ENCODE measurements at places on chromosomes 2 and 18.

GRCh38 chr2:46335391-46336282 is 38.4 kb downstream of the EPAS1 start:
- no peak for DNase-seq

- DNase-seq = no peak
Observed at GRCh38 chr2:38146907-38147307, 71.0 kb upstream of the CYP1B1 start.

DNA sequence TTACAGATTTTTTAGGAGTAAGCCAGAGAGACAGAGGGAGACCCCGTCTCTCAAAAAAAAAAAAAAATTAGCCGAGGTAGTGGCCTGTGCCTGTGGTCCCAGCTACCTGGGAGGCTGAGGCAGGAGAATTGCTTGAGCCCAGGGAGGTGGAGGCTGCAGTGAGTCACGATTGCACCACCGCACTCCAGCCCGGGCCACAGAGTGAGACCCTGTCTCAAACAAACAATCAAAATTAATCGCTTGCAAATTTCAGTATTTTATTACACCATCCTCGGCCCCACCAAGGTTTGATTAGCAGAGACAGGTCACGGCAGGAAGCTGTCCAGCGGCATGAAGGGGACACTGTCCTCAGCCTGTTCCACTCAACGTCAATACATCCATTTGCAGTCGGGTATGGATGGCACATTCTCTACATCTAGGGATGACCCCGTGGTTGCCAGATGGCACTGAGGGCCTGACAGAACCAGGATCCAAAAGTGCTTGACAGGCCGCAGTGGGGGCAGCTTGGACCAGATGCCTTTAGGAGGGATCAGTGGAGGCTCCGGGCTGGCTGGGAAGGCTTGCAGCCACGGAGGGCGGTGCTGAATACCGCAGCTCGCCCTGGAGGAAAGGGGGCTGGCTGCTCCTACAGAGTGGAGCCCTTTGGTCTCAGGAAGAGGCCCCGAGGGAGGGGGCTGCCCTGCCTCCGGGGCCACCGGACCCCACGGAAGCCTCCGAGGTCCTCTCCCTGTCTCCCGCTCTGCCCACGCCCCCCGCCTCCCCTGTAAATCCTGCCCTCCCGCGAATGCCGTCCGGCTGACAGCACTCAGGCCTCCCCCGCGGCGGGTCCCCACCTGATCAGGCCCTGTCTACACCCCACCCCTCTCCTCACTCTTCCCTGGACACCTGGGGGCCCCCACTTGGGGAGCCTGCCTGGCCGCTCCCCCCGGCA is 13.1 kb downstream of the ASPRV1 start:
- no peak for DNase-seq

DNA sequence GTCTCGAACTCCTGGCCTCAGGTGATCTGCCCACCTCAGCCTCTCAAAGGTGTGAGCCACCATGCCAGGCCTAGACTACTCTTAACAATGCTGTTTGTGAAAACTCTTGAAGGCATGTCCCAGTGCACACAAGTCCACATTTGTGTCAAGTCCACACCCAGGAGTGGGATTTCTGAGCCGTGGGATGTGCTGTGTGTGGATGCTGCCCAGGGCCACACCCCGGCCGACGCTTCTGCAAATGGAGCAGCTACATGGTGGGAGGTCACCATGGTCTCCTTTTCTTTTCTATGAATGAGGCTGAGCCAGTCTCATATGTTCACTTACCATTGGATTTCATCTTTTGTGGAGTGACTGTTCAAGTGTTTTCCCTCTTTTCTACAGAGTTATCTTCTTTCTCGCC is 15.8 kb downstream of the SNED1 start:
- DNase-seq = no peak

- no peak for DNase-seq
Observed at GRCh38 chr2:69815717-69816116, 13.7 kb upstream of the GMCL1 start.

DNA sequence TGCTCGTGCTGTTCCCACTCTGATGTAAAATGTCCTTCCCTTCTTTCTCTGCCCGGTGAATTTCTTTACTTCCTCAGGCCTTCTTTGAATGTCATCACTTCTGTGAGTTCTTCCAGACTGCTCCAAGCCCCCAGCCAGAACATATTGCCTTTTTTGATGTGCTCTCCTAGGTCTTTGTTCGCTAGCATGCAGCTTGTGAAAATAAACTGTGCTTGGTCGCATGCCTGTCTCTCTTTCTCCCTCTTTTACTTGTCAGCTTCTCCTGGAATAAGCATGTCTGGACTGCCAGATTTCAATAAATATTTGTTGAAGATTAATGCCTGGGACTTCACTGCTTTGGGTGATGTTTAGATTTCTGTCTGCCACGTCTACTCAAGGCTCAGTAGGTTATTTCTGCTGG is 82.7 kb upstream of the ARHGAP28 start:
- DNase-seq = no peak

- DNase-seq = no peak
Observed at GRCh38 chr18:74271635-74272034, 20.1 kb downstream of the CYB5A start.

DNA sequence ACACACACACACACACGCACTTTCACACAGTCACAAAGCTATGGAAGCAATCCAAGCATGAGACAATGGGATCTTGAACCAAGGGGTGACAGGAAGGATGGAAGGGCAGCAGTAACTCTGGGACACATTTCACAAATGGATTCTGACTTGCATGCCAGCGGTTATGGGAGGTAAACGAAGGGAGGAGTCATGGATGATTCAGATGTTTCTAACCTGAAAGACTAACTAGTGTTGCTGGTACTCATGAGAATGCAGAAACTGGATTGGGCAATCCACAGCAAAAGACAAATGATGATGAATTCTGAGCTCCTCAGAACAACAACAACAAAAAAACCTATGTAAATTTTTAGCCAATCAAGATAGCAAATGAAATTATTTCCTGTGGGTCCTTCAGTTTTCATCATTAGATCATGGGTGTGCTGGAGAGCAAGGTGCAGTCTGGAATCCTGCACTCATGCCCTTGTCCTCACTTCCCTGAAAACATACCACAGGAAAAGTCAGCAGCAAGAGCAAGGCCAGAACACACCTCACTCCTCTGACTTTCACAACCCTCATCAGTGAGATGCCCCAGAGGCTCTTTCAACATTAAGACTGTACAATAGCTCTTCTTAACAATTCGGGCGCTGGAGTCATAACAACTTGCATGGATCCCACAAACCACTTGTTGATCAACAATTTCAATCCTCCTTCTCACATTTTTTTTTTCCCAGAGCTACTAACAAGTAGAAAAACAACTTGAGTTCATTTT is 32.6 kb downstream of the ABCA12 start:
- no peak for DNase-seq

- no peak for DNase-seq
Observed at GRCh38 chr2:235685024-235685721, 191.3 kb downstream of the AGAP1 start.

DNA sequence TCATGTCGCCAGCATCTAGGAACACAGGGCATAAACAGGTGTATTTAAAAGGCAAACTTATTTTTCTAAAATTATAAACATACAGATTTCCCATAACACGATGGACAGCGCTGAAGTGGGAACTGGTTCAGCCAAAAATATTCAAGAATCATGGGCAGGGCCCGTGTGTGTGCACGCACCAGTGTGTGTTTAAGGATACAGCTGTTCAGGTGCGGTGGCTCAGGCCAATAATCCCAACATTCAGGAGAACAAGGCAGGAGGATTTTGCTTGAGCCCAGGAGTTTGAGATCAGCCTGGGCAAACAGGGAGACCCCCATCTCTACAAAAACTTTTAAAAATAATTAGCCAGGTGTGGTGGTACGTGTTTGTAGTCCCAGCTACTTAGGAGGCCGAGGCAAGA is 288.6 kb upstream of the HDAC4 start:
- no peak for DNase-seq

GRCh38 chr2:168992591-168993349 is 38.4 kb downstream of the ABCB11 start:
- no peak for DNase-seq

GRCh38 chr2:109724533-109725460 is 69.3 kb upstream of the RGPD5 start:
- no peak for DNase-seq

DNA sequence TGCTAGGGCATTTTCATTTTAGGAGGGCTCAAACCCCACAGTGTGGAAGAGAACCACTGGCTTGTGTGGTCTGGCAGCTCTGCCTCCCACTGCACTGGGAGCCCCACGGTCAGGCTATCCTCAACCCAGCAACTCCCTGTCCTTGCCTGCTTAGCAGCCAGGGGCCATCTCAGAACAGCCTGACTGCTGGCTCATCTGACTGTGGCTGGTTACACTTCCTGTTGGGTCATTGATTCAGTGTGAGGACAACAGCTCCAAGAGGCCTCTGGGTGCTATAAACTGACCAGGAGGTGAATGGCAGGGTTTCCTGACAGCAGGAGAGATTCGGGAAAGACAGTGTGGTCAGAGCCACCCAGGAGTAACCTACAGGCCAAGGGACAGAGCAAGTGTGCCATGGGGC is 40.1 kb downstream of the AMER3 start:
- DNase-seq = no peak

- DNase-seq = no peak
Observed at GRCh38 chr2:221465776-221466175, 106.3 kb downstream of the EPHA4 start.

DNA sequence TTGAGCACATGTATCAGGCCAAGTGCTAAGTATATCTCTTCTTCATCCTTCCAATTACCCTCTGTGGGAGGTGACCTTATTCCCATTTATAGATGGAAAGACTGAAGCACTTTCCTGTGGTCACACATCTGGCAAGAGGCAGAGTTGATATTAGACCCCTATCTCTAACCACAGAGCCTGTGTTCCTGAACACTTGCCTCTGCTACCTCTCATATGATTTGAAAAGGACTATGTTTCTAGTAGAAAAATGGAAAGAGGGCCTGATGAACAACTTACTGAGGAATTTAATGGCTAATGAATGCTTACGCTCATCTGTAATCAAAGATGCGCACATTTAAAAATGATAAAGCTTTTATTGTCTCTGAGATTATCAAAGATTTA is 46.2 kb upstream of the DYNC2LI1 start:
- no peak for DNase-seq

- DNase-seq = no peak
Observed at GRCh38 chr2:55103046-55103445, 52.8 kb upstream of the RTN4 start.

- DNase-seq = no peak
Observed at GRCh38 chr2:239026711-239027361, 179.0 kb downstream of the TWIST2 start.

DNA sequence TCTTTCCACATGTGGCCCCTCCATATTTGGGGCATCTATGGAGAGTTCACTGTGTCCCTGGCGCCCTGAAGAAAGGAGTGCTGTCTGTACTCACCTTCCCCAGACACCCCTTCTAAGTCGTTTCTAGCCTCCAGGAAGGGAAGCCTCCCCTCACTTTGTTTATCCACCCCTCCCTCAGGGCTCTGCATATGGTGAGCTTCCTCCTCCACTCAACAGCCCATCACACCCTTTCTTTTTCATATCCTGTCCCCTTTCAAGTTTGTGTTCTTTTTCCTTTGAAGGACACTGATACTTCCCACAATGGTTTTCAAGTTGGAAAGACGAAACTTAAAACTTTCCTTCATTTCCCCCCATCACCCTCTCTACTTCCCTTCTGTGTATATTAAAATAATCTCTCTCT is 291.4 kb upstream of the POU3F3 start:
- no peak for DNase-seq

GRCh38 chr2:148013876-148014275 is 6.7 kb downstream of the ORC4 start:
- no peak for DNase-seq

DNA sequence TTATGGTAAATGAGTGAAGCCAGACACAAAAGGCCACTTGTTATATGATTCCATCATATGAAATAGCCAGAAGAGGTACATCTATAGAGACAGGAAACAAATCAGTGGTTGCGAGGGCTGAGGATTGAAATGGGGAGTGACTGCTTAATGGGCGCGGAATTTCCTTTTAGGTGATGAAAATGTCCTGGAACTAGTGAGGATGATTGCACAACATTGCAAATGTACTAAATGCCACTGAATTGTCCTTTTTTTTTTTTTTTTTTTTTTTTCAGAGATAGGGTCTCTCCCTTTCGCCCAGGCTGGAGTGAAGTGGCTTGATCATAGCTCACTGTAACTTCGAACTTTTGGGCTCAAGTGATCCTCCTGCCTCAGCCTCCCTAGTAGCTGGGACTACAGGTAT is 15.3 kb upstream of the GAREM2 start:
- no peak for DNase-seq

DNA sequence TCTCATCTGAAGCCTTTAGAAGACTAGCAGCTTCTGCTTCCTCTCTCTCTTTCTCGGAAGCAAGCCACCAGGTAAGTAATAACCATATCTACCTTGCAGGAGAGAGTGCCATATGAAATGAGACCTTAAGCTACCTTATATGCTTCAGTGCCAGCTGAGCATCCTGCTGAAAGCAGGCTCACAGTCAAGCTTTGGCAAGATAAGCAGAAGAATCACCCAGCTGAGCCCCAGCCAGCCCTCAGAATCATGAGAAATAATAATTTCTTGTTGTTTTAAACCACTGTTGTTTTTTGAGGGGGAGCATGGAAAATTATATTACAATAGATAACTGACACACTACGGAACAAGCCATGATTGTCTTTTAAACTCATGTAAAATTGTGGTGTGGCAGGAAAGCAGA is 514.4 kb downstream of the MBD2 start:
- DNase-seq = no peak

- no peak for DNase-seq
Observed at GRCh38 chr2:51103205-51103604, 71.3 kb upstream of the NRXN1 start.

- DNase-seq = no peak
Observed at GRCh38 chr2:238097988-238098871, 1.9 kb upstream of the ESPNL start.

GRCh38 chr2:218648088-218648786 is 11.2 kb downstream of the ZNF142 start:
- peak; percentile 18 for DNase-seq

- DNase-seq = no peak
Observed at GRCh38 chr2:20450201-20450999, 3.5 kb downstream of the RHOB start.
